ENCODE measurements at places on chromosomes 7 and 10.
A peak's percentile ranks its signal among the peaks of the same experiment; 100 is the strongest.

DNA sequence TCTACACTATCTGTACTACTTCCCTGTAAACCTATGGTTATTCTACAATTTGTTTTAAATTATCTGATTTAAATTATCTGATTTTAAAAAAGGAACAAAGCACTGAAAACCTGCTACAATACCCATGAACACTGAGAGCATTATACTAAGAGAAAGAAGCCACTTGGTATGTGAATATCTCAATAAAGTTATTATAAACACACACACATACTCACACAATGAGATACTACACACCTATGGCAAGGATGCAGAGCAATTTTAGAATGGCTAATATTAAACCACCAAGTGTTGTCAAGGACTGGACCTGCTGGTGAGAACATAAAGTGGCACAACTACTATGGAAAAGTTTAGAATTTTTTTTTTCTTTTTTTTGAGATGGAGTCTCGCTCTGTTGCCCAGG is 82.7 kb downstream of the IGF2BP3 start:
- no peak for DNase-seq

DNA sequence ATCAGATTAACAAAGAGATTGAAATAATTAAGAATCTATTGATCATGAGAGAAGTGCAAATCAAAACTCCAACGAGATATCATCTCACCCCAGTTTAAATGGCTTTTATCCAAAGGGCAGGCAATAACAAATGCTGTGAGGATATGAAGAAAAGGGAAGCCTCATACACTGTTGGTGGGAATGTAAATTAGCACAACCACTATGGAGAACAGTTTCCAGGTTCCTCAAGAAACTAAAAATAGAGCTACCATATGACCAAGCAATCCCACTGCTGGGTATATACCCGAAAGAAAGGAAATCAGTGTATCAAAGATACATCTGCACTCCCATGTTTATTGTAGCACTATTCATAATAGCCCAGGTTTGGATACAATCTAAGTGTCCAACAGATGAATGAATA is 13.8 kb downstream of the FGL2 start:
- no peak for DNase-seq

DNA sequence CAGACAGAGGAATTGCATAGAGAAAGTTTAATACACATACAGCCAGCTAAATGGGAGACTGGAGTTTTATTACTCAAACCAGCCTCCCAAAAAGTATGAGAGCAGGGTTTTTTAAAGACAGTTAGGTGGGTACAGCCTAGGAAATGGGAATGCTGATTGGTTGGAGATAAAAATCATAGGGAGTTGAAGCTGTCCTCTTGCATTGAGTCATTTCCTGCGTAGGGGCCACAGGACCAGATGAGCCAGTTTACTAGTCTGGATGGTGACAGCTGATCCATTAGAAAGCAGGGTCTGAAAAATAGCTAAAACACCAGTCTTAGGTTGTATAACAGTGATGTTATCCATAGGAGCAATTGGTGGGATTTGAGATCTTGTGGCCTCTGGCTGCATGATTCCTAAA is 76.1 kb upstream of the POM121L12 start:
- DNase-seq = no peak

DNA sequence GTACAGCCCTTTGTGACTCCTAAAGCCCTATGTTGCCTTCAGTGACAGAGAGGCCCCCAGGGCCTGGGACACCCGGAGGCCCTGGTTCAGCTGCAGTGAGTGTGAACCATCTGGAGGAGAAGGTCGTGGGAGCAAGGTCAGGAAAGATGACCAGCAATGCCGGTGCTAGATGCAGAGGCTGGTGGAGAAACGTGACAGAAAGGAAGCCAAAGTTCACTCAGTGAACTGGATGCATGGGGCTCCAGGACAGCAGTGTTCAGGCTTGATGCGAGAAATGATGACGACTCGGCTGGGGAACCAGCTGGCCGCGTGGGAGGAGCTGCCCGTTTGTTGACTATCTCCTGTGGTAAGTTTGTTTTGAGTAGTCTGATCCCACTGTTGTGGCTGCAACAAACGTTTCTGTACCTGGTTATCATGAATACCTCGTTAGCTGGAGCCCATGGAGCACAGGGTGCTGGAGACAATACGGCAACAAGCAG is 54.1 kb upstream of the MKRN1 start:
- no peak for DNase-seq

DNA sequence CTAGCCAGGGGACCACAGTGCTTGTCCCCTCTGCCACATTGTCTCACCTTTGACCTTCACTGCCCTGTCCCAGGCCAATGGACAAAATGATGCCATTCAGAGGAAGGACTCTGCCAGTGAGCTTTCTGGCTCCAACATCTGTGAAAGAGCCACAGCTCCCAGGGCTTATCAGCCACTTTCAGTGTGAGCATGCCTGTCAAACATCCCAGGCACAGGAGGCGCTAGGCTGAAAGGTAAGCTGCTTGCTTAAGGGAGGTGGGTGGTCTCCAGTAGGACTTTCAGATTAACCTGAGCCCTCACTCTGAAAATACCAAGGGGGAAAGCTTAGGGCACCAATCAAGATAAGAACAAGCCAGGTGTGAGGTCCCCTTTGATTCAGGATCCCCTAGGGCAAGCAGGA is 59.8 kb upstream of the GDF10 start:
- DNase-seq = no peak

DNA sequence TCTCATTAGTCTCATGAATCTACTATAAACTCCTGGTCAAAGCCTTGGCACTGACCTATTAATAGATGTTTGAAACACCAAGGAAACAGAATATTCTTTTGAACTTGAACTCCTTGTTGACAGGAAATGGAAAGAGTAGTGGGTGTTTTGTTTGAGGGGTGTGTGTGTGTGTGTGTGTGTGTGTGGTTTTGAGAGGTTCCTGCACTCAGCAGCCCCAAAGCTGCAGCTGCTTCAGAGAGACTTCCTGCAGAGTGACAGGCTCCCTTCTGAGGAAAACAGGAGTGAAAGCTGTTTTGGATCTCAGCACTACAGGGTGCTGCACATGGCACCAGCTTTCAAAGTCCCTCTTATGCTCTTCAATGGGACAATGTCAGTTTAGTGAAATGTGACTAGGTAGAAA is 546.5 kb upstream of the STEAP1 start:
- no peak for DNase-seq

DNA sequence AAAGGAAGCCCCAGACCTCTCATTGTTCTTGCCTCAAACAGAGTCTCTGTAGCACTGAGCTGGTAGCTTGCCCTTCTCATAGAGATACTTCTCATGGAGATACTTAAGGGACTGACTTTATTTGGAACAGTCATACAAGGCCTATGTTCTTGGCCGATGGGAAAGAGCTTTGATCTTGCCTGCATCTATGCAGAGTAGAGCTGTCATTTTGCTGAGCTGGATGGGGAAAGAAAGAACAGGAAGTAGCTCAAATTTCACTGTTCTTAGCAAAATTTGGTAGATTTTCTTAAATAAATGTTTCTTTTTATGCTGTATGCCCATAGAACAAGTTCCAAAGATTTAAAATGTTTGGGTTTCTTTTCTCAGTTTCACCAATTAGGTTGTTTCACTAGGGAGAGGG is 119.3 kb upstream of the SEC61G start:
- DNase-seq = no peak

DNA sequence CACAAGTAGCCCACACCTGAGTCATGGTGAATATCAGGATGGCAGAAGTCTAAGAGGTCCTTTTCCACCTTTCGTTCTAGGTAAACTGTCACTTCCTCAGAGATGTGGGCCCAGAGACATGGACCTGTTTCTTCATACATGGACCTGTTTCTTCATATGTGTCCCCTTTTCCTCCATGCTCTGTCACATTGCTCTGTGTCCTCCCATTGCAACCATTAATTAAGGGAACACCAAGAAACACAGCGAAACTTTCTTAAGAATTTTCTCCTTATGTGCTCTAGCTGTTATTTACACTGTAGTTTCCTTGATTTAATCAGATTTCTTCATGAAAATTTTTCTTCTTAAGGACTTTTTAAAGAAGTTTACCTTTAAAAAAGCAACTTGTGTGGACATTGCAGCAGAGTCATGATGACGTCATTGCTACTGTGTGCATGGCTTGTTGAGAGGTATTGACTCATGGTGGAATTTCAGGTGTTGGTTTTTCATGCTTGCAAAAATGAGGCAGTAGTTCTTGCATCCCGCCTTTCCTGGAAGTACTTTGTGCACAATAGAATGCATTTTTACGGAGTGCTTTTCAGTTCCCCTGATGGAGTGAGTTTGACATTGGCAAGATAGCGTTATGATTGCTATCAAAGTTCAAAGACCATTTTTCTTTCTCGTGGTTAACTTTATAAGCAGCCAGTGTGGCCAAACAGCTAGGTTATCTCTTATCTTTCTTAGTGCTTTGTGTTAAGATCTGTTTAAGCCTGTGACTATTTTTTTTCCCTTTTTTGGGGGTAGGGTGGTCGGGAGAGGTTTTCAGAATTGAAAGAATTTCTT is 37.7 kb downstream of the CFAP58 start:
- DNase-seq = no peak

- DNase-seq = no peak
Observed at GRCh38 chr7:17516771-17517170, 218.3 kb downstream of the AHR start.

- no peak for DNase-seq
Observed at GRCh38 chr10:78414380-78414779, 380.7 kb downstream of the RPS24 start.

DNA sequence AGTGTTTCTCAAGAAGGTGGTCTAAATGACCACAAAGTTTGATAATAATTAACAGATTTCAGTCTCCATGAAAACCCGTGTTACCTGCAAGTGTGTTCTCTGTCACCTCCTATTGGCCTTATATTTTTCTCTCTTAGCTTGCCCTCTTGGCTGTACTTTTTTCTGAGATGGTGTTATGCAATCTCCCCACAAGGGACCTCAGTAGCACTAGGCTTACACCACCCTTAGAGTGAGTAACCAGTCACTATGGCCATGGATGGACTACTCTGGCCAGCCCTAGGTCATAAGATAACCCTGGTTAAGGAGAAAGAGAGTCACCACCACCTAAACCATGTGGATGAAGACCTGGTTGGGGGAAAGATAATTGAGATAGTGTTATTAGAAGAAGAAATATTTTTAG is 76.8 kb downstream of the NPSR1 start:
- no peak for DNase-seq

DNA sequence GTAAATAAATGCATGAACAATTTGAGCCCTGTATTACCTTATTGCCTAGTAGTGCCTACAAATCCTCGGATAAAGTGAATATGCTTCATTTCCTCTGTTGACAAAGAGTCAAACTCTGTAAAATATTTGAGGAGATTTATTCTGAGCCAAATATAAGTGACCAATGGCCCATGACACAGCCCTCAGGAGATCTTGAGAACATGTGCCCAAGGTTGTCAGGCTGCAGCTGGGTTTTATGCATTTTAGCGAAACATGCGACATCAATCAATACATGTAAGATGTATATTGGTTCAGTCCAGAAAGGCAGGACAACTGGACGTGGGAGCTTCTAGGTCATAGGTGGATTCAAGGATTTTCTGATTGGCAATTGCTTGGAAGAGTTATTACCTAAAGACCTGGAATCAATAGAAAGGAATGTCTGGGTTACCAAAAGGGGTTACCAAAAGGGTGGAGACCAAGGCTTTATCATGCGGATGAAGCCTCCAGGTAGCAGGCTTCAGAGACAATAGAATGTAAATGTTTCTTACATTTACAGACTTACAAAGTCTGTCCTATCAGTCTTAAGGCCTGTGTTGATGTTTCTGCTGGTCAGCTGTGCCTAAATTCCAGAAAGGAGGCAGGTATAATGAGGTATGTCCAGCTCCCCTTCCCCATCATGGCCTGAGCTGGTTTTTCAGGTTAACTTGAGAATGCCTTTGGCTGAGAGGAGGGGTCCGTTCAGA is 220.1 kb upstream of the FZD1 start:
- DNase-seq = no peak

GRCh38 chr10:72274730-72275350 is 1.1 kb downstream of the DDIT4 start:
- peak; percentile 79 for DNase-seq

DNA sequence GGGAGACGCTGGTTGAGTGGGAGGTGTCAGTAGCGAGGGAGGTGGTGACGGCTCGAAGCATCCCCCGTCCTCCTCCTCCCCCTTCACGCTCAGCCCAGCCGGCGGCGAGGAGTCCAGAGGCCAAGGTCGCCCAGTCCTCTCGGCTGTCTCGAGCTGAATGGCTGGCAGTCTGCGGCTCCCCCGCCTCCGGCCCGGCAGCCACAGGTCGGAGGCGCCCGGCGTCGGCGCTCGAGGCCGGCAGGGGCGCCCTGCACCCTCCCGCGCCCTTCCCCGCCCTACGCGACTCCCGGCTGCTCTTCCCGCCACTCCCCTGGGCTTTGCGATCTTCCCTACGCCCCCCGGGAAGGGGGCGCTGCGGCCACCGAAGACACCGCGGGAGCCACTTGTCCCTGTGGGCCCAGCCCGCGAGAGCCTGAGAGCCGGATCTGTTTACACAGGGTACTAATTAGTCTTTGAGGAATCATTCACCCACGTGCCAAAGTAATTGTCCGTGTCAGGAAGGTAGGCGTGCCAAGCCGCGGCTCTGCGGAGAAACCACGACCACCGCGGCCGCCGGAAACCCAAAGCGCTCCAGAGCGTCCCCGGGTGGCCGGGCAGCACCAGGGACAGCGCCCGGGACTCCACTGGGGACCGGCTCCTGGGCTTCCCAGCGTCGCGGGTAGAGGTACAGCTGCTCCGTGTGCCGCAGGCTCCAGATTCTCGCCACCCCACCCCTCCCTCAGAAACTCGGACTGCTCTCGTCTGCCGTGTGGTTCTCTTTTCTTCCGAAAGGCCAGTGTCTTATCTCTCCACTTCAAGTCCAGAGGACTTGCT is at the start of gene NXPH1:
TSS of gene NXPH1 (plus strand) at position 133 of the 813 bp plus-strand sequence.
- DNase-seq = no peak

GRCh38 chr10:88971221-88972061 is 18.9 kb upstream of the ACTA2 start:
- no peak for DNase-seq

All from activated naive CD4-positive, alpha-beta T cell treated with Interleukin-2 at 50 U/mL for 16 hours (primary cell).